CD8-positive, alpha-beta memory T cell (primary cell): ENCODE measurements at places on chromosomes 7 and 10. TPM values are rescaled to one million over a fixed set of nuclear protein-coding genes. Genes with fewer than 3 reads are reported as not detected.

GRCh38 chr7:140638173-140638791 lies 2.3 kb downstream of the DENND2A start:
- no peaks in the 10 kb centered on the region for H3K36me3 ChIP-seq
- H3K4me1 ChIP-seq, result peaks cover 8% of the 10 kb centered on the region
- no peak for DNase-seq
- H3K27me3 ChIP-seq, result peaks cover 43% of the 10 kb centered on the region
- H3K27ac ChIP-seq, result no peak overlapping the region

DNA sequence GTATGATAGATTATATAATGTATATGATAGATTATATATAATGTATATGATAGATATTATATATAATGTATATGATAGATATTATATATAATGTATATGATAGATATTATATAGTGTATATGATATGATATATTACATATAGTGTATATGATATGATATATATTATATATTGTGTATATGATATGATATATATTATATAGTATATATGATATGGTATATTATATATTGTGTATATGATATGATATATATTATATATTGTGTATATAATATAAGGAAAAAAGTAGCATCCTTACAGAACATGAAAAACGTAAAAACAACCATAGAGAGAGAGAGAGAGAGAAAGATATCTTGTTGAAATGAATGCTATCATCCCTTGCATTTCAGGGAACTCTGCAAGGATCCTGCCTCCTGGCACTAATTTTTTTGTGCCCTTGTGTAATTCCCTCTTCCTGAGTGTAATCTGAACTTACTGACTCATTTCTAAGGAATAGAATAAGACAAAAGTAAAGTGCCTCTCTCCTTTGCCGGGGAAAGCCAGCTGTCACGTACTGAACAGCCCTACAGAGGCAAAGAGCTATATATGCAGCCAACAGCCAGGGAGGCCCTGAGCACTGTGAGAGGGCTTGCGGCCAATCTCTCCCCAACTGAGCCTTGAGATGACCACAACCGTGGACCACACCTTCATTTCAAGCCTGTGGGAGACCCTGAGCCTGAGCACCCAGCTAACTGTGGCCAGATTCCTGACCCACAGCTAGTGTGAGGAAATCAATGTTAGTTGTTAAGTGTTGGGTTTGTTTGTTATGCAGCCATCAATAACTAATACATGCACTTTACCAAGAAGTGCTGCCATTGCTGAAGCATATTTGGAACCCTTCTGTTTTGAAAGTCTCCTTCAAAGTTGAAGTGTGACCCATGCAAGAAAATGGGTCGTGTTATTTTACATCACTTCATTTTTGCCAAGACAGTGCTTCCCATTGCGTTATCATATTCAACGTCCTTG lies 61.1 kb upstream of the EZH2 start:
- H3K27ac ChIP-seq, result no peak overlapping the region
- peaks cover 2% of the 10 kb centered on the region for H3K4me1 ChIP-seq
- H3K27me3 ChIP-seq, result no peaks in the 10 kb centered on the region
- H3K4me3 ChIP-seq, result no peak overlapping the region
- no peaks in the 10 kb centered on the region for H3K36me3 ChIP-seq
- DNase-seq, result no peak

DNA sequence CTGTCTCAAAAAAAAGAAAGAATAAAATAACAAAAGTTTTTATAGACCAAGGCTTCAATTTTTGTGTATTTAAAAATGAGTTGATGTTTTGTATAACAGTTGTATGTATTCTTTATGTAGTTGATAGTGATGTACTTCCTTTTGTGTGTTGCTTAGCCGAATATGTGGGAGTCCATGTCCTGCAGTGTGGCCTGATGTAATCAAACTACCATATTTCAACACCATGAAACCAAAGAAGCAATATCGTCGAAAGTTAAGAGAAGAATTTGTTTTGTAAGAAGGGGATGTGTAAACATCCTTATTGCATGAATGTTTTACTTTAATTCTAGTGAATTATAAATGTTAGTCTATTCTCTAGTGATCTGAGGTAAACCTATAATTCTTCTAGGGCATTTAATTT lies 56.6 kb downstream of the MPLKIP start:
- H3K36me3 ChIP-seq, result no peaks in the 10 kb centered on the region
- no peak overlapping the region for H3K4me3 ChIP-seq
- no peak overlapping the region for H3K27ac ChIP-seq
- no peaks in the 10 kb centered on the region for H3K27me3 ChIP-seq

GRCh38 chr7:150944066-150945042 lies 33.8 kb downstream of the KCNH2 start:
- no peak overlapping the region for H3K4me3 ChIP-seq
- H3K4me1 ChIP-seq, result peaks cover 21% of the 10 kb centered on the region
- H3K27me3 ChIP-seq, result no peaks in the 10 kb centered on the region
- DNase-seq, result no peak

Gene OR2F2
- total RNA-seq, result not detected

GRCh38 chr7:30469303-30469702 lies 9.3 kb downstream of the NOD1 start:
- H3K27ac ChIP-seq, result no peak overlapping the region
- H3K27me3 ChIP-seq, result no peaks in the 10 kb centered on the region
- H3K4me1 ChIP-seq, result peaks cover 31% of the 10 kb centered on the region
- no peak for DNase-seq
